ENCODE measurements at places on chromosomes 1 and 21. TPM values are rescaled to one million over a fixed set of nuclear protein-coding genes. Genes with fewer than 3 reads are reported as not detected.

DNA sequence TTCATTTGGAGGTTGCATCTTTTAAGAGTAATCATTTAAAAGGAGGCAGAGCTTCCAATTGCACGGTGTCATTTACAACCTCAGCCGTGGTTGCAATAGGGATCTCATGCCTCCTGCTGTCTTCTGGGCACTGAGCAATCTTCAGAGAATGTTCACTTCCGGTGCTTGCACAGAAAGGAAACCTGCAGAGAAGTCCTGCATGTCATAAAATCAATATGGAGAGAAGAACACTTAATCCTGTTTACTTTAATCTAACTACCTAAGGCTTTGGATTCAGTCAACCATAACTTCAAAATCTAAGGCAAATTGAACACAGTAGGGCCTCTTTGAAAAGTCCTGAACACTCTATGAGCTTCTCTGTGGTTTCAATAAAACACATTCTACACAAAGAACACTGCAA lies 11.3 kb upstream of the MAP10 start:
- DNase-seq, result peak; percentile 4

FAM3B gene
- total RNA-seq, result not detected

DNA sequence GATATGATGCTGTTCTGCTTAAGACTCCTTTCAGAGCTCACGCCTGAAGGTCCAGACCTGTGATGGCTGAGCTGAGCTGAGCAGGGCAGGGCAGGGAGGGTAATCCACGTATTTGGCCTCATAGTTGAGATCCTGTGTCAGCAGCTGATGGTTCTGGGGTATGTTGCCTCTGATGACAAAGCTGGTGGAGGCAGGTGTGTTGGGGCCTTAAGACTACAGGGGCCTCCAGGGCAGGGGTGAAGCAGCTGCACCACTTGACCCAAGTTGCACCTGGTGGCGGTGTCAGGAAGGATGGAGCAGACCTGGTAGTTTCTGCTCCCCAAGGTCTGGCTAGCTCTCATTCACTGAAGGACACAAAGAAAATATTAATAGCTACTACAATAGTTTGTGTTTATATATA lies 57.0 kb downstream of the FCRL5 start:
- DNase-seq, result no peak

DNA sequence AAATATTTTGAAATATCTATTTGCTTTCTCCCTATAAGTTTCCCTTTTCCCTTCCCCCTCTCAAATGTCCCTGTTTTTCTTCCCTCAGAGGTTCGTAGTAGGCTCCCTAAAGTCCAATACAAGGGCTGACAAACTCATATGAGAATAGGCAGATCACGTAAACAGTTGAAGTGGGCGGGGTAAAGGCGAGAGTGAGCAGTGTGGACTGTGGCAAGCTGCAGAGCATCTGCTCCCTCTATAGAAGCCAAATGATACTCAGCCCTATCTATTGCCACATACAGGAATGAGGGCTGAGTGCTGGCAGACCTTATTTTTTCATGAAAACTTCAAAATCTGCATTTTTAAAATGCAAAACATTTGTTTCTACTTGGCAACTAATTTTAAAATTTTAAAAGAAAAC lies 26.3 kb downstream of the PRDX6 start:
- no peak for DNase-seq

DNA sequence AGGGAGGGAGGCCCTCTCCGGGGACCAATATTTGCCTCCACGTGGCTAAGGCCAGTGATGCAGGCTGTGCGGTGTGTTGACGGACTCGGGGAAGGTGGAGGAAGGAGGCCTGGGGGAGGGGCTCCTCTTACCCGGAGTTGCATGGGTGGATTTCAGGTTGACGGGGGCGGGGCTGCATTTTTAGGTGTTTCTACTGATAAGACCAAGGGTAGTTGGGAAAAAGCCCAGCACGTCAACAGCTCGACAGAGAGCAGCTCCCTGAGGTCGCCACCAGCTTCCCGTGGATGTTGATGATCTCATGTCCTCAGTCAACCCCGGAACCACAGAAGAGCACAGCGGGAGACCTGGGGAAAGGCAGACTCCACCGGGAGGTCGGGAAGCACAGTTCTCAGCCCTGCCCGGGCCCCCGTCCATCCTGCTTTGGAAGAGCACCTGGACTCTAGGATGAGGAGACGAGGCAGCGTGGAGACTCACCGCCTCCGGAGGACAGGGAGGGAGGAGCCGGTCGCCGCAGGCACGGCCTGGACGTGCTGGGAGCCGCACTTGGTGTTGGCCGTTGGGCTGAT lies 32.9 kb upstream of the COL6A1 start:
- DNase-seq, result no peak

FCRL4 gene
- total RNA-seq, result not detected

Measured in activated T-helper 1 cell treated with anti-CD3 and anti-CD28 coated beads, Interleukin-12 subunit alpha, Interleukin-12 subunit beta, Interleukin-2, Interleukin-4 antibody, amounts not matched to agents 30 ng/mL and 10 ng/mL and 1 ng/mL, durations not matched to agents 14 hours and 24 hours and 36 hours (primary cell).